ENCODE measurements at places on chromosomes 16 and 17.

GRCh38 chr16:35574454-35575431 is 2115.3 kb downstream of the TP53TG3F start:
- no peak for DNase-seq

DNA sequence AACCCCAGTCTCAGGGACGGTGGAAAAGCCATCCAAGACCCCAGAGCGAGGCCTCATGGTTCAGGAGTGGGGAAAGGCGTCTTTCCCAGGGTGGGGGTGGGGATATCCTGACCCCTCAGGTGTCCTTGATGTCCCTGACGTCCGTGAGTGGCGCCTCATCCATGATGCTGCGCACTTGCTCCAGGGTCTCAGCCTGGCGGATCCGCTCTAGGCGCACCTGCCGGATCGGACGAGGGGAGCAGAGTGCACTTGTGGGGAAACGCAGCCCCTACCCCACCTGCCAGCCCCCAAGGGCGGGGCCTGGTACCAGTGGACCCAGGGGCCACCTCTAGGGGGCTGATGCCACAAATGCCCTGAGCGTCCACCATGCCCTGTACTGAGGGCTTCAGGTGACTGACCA is 20.2 kb downstream of the RABEP2 start:
- no peak for DNase-seq

DNA sequence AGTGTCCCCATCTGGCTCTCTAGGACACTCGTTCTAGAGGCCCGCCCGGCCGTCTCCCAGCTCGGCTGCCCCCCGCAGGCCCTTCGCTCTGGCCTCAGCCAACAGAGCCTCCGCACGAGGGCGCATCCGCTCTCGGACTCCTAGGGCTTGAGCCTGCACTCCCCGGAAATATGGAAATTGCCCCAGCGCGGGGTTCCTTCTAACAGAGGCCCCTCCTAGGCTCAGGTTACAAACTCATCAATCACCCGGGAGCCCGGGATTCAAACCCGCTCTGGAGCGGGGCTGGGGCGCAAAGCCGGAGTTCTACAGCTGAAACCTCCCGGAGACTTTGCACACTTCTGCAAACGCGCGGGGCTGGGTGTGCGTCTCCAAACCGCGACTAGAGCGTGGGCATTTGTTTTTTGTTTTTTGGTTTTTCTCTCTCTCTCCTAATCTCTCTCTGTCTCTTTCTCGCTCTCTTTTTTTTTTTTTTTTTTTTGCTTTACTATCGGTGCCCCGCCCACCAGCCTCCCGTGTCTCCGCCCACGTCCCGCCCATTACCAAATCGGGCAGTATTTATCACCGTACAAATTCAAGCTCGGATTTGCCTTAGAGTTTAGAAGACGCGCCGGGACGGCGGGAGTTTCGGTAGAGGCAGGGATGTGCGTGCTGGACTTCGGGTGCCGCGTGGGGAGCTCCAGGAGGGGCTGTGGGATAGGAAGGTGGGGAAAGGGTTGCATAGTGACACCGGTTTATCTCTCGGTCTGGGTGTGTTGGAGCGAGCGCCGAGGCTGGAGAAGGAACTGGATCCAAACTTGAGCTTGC is 2.4 kb upstream of the FOXL1 start:
- peak; percentile 17 for DNase-seq

GRCh38 chr17:12398441-12399051 is 267.1 kb upstream of the MYOCD start:
- DNase-seq = no peak

- DNase-seq = no peak
These were observed 15.4 kb downstream of the MGRN1 start for GRCh38 chr16:4639899-4640509.

Measured in activated CD4-positive, alpha-beta T cell treated with anti-CD3 and anti-CD28 coated beads, Interleukin-2, amount 50 U/mL, for 24 hours (primary cell).